Activated CD4-positive, alpha-beta T cell treated with anti-CD3 and anti-CD28 coated beads for 4 hours (primary cell): ENCODE measurements at places on chromosomes 2 and 18.

DNA sequence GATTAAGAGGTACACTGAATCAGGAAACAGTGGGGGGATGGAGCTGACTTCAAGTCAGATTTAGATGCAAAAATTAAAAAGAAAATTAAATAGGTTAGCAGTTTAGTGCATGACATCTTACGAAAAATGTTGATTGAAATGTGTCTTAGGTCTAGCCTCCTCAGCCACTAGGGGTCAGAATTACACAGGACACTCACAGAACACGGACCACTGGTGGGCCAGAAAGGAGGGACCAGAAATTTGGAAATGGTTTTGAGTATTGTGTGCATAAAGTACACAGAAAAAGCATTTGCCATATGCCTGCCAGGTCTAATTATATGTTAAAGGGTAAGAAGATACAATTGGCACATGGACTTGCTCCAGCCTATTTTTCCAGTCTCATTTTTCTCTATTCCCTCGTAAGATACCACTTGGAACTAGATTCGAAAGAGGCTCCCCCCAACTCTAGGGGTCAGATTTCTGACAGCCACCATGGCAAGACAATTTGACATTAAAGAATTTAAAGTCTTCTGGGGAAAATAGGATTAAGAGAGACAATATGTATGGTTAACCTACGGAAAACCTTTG is 550.2 kb upstream of the SETBP1 start:
- no peak for DNase-seq

DNA sequence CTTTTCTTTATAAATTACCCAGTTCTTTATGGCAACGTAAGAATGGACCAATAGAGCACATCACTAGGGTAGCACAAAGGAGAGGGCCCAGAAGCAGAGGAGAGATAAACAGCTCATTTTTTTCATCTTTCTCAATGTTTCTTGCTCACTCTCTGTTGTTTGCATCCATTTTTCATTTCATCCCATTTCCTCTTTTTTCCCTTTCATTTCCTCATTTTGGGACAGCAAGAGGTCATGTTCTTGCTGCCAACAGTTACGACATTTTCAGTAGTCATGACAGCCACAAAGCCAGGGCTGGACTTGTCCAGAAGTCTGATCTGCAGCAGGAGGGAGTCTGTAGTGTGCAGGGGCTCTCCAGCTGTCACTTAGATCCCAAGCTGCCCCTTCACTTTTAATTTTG is 52.7 kb upstream of the CYP1B1 start:
- no peak for DNase-seq

DNA sequence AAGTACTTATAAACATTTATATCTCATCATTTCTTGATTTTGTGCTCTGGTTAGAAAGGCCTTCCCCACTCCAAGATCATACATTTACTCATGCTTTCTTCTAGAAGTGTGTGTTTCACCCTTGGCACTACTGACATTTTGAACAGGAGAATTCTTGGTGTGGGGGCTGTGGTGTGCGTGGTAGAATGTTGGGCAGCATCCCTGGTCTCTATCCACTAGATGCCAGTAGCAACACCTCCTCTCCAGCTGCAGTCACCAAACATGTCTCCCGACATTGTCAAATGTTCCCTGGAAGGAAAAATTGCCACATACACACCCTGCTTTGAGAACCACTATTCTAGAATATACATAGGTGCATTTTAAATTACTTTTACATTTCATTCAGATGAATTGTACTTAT is 8.7 kb upstream of the TGIF1 start:
- DNase-seq = no peak

- no peak for DNase-seq
Measured at GRCh38 chr2:6294791-6295190, 570.9 kb downstream of the CMPK2 start.

DNA sequence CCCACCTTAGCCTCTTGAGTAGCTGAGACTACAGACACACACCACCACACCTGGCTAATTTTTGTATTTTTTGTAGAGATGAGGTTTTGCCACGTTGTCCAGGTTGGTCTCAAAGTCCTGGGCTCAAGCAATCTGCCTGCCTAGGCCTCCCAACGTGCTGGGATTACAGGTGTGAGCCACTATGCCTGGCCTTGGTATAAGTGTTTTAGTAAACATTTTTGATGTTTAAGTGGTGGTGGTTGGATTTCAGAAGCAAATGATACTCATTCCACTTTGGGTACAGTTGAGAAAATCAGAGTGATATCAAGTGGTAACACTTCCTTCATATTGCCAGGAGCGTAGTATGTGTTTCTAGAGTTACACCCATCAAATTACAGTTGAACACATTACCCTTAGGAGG is 25.4 kb downstream of the ACADL start:
- no peak for DNase-seq

DNA sequence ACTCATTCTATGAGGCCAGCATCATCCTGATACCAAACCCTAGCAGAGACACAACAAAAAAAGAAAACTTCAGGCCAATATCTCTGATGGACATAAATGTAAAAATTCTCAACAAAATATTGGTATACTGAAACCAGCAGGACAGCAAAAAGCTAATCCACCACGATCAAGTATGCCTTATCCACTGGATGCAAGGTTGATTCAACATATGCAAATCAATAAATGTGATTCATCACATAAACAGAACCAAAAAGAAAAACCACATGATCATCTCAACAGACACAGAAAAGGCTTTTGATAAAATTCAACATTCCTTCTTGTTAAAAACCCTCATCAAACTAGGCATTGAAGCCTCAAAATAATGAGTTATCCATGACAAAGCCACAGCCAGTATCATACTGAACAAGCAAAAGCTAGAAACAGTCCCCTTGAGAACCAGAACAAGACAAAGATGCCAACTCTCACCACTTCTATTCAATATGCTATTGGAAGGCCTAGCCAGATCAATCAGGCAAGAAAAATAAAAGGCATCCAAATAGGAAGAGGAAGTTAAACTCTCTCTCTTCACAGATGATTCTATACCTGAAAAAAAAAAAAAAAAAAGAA is 45.3 kb downstream of the RTTN start:
- no peak for DNase-seq

- no peak for DNase-seq
Measured at GRCh38 chr2:219871351-219871750, 243.9 kb downstream of the SLC4A3 start.

- DNase-seq = no peak
Measured at GRCh38 chr18:30622104-30622503, 420.4 kb downstream of the DSC3 start.

DNA sequence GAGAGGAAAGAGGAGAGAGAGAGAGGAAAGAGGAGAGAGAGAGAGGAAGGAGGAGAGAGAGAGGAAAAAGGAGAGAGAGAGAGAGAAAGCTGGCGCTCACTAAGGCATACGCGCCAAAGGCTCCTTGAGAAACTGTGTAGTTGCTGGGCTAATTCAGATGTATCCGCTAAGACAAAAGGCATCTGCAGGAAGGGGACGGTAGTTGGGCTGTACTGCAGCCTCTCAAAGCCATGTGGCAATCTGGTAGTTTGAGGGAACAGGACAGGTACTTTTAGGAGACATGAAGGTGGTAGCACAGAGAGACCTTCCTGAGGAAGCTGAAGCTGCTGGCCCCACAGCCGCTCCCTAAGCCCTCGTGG is 31.6 kb downstream of the THNSL2 start:
- DNase-seq = no peak

DNA sequence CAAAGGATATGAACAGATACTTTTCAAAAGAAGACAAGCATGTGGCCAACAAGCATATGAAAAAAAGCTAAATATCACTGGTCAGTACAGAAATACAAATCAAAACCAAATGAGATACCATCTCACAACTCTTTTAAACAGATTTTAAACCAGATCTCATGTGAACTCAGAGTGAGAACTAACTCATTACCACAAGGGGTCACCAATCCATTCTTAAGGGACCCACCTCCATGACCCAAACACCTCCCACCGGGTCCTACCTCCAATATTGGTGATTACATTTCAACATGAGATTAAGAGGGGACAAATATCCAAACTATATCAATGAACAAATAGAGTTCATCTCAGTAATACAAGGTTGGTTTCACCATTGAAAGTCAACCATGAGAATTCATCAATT is 319.8 kb upstream of the GULP1 start:
- DNase-seq = no peak

- DNase-seq = no peak
Measured at GRCh38 chr2:239913636-239914417, 111.3 kb downstream of the NDUFA10 start.

DNA sequence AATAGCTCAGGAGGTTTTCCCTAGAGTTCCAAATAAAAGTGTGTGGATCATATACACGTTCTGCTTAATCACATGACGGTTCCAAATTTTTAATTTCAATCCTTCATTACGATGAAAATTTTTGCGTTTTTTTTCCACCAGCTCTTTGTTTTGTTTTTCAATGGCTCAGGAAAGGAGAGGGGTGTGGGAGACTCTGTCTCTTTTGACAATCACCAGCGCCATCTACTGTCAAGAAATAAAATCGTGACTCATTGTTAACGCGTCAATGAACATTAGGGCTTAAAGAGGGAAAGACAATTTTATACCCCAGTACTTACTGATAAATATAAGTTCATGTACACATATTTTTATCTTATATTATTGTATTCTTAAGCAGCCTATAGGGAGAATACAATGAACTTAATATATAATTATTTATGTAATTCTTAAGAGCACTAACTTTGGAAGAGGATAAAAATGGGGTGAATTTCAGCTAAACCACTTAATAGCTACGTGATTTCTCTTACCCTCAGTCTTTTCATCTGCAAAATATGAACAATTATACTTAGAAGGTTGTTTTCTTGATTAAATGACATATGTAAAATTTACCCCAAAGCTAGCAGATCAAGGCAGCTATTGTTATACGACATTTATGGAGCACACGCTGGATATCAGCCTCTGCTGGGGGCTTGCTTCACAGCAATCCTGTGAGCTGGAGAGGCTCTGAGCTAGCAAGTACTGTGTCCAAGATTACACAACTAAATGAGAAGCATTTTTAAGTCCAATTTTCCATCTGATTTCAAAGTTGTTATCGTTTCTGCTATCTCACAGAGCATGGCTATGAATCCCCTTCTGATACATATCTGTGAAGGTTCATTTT is 47.4 kb upstream of the RMDN2 start:
- no peak for DNase-seq

GRCh38 chr18:79846936-79847557 is 49.3 kb downstream of the KCNG2 start:
- DNase-seq = no peak
